Spinal cord (tissue), 10 donors: ENCODE measurements at places on chromosomes 2 and 18. TPM values are rescaled to one million over a fixed set of nuclear protein-coding genes. Genes with fewer than 3 reads are reported as not detected.
A peak's percentile ranks its signal among the peaks of the same experiment; 100 is the strongest.

GRCh38 chr18:3710712-3711301, 260.8 kb downstream of the TGIF1 start:
- H3K27me3 ChIP-seq, result no peaks in the 10 kb centered on the region
- no peak overlapping the region for H3K27ac ChIP-seq
- H3K36me3 ChIP-seq, result no peaks in the 10 kb centered on the region

FECH gene
- 43.6 TPM for total RNA-seq

ZNF396 gene
- 6.2 TPM for total RNA-seq

GRCh38 chr2:104852090-104852666, 1.7 kb upstream of the POU3F3 start:
- H3K4me3 ChIP-seq, result peak overlapping the region; percentile 69
- peaks cover 10% of the 10 kb centered on the region for H3K36me3 ChIP-seq
- peak overlapping the region; percentile 95 for H3K27ac ChIP-seq
- peaks cover 47% of the 10 kb centered on the region for H3K27me3 ChIP-seq

- peaks cover 3% of the 10 kb centered on the region for H3K4me1 ChIP-seq
- H3K36me3 ChIP-seq, result no peaks in the 10 kb centered on the region
- H3K27ac ChIP-seq, result no peak overlapping the region
- H3K27me3 ChIP-seq, result no peaks in the 10 kb centered on the region
- no peak for DNase-seq
Observed at GRCh38 chr18:77147418-77147852, 14.9 kb upstream of the MBP start.

DNA sequence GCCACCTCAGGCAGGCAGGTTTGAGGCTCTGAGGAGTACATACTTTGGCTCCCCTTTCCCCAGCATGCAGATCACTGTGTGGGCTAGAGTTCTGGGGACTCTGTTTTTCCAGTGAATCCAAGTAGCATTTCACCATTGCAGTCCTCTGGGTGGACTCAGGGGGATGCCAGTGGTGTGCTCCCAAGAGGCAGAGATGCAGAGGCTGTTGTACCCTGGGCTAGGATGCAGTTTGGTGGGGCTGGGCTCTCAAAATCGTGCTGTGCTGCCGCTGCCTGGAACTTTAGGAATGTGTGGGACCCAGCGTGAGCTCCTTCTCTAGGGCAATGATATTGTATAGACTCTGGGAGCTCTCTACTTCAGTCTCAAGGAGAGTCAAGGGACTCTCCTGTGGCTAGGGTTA, 104.9 kb downstream of the MYO3B start:
- H3K27me3 ChIP-seq, result no peaks in the 10 kb centered on the region
- no peaks in the 10 kb centered on the region for H3K36me3 ChIP-seq
- H3K27ac ChIP-seq, result no peak overlapping the region
- DNase-seq, result no peak
- H3K4me1 ChIP-seq, result no peaks in the 10 kb centered on the region

- H3K4me3 ChIP-seq, result no peak overlapping the region
- H3K4me1 ChIP-seq, result no peaks in the 10 kb centered on the region
Observed at GRCh38 chr2:161017780-161018470, 142.3 kb upstream of the TANK start.

DNA sequence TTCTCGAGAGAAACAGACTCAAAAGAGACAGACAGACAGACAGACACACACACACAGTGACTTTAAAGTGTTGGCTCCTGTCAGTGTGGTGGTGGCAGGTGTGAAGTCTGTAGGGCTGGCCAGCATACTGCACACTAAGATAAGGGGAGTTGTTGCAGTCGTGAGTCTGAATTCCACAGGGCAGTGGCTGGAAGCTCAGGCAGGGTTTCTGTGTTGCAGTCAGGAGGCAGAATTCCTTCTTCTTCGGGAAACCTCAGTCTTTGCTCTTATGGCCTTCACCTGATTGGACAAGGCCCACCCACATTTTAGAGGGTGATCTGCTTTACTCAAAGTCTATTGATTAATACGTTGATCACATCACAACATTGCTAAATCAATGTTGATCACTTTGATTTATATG, 478.4 kb upstream of the HS6ST1 start:
- H3K4me3 ChIP-seq, result no peak overlapping the region
- no peaks in the 10 kb centered on the region for H3K27me3 ChIP-seq
- no peaks in the 10 kb centered on the region for H3K36me3 ChIP-seq

DNA sequence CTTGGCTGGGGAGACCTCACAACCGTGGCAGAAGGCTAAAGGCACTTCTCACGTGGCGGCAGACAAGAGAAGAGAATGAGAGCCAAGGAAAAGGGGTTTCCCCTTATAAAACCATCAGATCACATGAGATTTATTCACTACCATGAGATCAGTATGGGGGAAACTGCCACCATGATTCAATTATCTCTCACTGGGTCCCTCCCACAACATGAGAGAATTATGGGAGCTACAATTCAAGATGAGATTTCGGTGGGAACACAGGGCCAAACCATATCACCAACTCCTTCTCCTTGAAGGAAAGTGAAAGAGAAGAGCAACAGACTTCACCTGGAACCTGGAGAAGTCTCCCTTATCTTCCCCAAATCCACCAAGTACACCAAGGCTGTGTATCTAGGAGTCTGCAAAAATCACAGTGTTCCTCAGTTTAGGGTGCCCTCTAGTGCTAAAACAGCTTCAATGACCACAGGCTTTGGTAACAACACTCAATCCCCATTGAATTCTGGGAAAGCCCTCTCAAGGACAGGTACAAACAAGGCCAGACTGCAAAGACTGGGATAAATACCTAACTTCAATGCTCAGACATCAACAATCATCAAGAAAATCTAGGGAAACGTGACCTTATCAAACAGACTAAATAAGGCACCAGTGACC, 148.8 kb upstream of the SRD5A2 start:
- no peaks in the 10 kb centered on the region for H3K4me1 ChIP-seq
- H3K36me3 ChIP-seq, result no peaks in the 10 kb centered on the region
- no peak overlapping the region for H3K27ac ChIP-seq
- no peaks in the 10 kb centered on the region for H3K27me3 ChIP-seq
- DNase-seq, result peak; percentile 2
- no peak overlapping the region for H3K4me3 ChIP-seq

PROKR1 gene
- 2.2 TPM for total RNA-seq

MTX2 gene
- total RNA-seq, result 34.1 TPM

DNA sequence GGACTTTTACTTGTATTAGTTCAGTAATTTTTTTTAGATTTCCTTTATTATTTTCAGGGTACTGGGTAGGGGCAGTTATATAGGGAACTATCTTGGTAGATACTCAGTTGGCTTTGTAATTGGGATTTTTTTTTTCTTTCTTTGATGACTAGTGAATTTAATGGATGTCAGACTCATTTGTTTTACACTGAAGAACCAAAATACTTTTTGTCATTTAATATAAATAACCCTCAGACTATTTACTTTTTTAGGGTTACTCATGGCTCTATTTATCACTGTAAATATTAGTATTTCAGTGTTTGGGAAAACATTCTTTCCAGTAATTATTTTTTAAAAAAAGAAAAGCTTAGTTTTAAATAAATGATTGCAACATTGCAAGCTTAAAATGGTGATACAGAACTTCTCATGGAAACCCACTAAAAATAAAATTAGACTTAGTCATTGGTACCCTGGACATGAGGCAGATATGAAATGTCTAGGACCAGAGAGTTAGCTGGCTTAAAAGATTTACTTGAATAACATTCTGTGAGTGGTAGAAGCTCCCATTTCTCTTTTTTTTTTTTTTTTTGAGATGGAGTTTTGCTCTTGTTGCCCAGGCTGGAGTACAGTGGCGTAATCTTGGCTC, 74.4 kb upstream of the CYP20A1 start:
- no peak overlapping the region for H3K4me3 ChIP-seq
- no peak overlapping the region for H3K27ac ChIP-seq
- no peaks in the 10 kb centered on the region for H3K27me3 ChIP-seq
- no peaks in the 10 kb centered on the region for H3K4me1 ChIP-seq
- peaks cover 3% of the 10 kb centered on the region for H3K36me3 ChIP-seq
- DNase-seq, result no peak

DNA sequence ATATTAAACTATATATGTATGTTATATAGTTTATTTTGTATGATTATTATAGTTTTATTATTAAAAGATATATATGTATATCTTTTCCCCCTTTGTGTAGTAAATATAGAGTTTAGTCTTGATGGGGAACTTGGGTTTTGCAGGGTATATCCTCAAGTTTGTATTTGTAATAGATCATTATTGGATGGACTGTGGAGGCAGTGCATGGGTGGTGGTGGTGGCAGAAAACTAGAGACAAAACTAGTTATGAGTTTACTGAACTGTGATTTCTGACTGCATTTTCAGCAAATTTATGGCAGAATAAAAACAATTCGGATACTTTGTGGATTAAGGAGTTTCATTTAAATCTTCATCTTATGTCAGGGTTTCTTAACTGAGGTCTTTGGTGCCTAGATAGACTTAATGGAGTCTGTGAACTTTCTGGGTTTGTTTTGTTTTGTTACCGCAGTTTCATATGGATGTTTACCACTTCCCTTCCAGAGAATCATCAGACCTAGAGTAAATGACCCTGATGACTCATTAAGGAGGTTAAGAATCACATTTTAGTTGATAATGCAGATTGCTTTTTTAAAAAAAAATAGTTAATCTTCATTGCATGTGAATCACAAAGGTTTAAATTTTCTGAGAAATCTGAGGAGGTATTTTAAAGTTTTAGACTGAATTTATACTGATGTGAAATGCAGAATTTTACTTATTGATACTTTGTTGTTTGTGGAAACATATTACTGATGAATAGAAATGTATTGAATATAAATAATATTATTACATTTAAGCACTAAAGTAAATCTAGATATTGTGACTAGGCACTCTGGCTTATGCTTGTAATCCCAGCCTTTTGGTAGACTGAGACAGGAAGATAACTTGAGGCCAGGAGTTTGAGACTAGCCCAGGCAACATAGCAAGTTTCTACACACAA, 14.5 kb downstream of the EPC2 start:
- H3K4me1 ChIP-seq, result peaks cover 3% of the 10 kb centered on the region
- no peaks in the 10 kb centered on the region for H3K36me3 ChIP-seq
- H3K27ac ChIP-seq, result no peak overlapping the region
- DNase-seq, result no peak
- H3K4me3 ChIP-seq, result no peak overlapping the region

DNA sequence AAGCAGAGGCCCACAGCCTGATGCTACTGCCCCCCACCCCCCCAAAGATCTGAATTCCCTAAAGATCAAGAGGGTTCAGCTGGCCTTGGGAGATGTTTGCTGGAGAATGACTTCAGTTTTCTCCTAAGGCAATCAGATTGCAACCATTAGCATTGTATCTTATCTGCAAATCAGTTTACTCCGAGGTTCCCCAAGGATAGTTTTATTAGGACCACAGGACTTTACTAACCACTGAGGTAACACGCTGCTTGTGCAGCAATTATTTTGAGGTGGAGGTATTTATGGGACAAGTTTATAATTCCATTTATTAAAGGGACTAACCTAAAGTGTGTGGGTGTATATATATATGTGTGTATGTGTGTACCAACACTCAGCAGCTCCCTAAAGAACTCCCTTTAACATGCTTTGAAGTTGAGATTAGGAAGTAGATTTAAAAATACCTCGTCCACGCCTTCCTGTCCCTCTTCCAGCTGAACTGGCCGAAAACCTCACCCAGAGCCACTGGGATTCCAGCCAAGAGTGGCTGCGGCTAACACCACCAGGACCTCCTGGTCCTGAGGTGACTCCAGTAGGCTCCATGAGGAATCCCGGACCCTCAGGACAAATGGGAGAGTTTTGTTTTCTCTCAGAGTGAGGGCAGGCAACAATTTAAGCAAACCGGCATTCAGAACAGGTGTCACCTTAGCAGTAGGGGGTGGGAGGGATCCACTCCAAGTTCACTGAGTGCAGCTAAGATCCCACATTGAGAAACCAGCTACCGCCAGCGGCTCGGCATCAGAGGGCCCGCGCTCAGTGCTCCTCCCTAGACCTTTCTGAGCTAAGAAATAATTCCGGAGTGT, 3.0 kb upstream of the DLX1 start:
- DNase-seq, result no peak
- H3K27ac ChIP-seq, result no peak overlapping the region
- no peaks in the 10 kb centered on the region for H3K36me3 ChIP-seq
- no peak overlapping the region for H3K4me3 ChIP-seq

ANKRD30B gene
- 0.33 TPM for total RNA-seq

DNA sequence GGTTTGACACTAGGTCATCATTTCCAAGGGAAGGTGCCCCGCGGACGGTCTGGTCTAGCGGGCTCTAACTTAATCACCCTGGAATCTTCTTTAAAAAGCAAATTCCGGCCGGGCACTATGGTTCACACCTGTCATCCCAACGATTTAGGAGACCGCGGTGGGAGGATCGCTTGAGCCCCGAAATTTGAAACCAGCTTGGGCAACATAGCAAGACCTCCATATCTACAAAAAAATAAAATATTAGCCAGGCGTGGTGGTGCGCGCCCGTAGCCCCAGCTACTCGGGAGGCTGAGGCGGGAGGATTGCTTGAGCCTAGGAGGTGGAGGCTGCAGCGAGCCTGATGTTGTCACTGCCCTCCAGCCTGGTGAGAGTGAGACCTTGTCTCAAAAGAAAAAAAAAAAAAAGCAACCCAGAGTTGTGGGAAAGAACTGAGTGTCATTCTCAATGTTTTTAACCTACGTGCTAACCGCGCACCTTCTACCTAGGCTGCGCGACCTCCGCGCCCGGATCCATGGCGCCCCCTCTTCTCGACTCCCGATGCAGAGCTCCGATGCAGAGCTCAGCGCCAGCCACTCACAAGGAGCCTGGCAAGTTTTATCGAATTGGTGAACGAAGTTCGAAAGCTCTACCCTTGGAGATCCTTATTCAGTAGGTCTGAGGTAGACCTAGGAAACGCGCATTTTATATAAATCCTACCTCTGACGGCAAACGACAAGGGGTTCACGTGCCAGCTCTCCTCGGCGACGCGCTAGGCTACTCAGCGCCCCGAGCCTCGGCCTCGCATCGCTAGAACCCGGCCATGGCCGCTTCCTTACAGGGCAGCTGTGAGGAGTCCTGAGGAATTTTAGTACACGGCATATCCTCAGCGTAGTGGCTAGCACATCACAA, 888 bp upstream of the TWSG1 start:
- DNase-seq, result no peak
- peaks cover 14% of the 10 kb centered on the region for H3K4me1 ChIP-seq
- no peaks in the 10 kb centered on the region for H3K36me3 ChIP-seq
- no peaks in the 10 kb centered on the region for H3K27me3 ChIP-seq
- peak overlapping the region; percentile 84 for H3K27ac ChIP-seq
- H3K4me3 ChIP-seq, result peak overlapping the region; percentile 66

DNA sequence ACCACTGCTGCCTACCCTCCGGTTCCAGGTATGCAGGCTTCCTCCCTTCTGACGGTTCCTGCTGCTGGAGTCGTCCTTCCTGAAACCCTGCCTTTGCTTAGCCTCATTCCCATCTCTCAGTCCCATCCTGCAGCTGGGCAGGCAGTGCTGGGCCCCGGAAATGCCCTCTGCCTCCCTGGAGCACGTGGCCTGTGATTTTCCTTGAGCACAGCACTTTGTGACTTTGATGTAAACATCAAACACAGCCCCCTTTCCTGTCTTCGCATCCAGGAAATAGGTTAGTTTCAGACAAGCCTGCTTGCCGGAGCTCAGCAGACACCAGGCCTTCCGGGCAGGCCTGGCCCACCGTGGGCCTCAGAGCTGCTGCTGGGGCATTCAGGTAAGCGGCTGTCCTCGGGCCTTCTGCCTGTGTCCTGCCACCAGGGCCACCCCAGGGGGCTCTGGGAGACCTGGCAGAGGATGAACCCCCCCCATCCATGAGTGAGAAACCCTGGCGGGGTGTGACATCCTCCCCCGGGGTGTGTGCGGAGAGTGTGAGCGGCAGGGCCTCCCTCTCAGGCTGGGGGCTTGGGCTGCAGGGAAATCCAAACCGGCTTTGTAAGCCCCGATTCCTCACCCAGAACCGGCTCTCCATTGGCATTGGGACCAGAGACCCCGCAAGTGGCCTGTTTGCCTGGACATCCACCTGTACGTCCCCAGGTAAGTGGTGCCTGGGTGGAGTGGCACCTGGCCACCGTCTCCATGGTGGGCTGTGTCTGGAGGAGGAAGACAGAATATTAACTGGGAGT, at the start of gene ZAP70:
Gene ZAP70 (plus strand): TSS at position 281 of the 788 bp plus-strand sequence. CDS start 10,461 bp downstream, outside the sequence.
- H3K27ac ChIP-seq, result no peak within 1 kb of the TSS
- H3K27me3 ChIP-seq, result no peaks in the 10 kb centered on the region
- H3K36me3 ChIP-seq, result no peaks in the 10 kb centered on the region
- DNase-seq, result no peak
- peaks cover 13% of the 10 kb centered on the region for H3K4me1 ChIP-seq
- no peak within 1 kb of the TSS for H3K4me3 ChIP-seq
